Activated CD4-positive, alpha-beta T cell treated with anti-CD3 and anti-CD28 coated beads for 36 hours (primary cell): ENCODE measurements at places on chromosomes 2 and 18. TPM values are rescaled to one million over a fixed set of nuclear protein-coding genes. Genes with fewer than 3 reads are reported as not detected.

GRCh38 chr2:104857262-104858005 lies 3.5 kb downstream of the POU3F3 start:
- peaks cover 33% of the 10 kb centered on the region for H3K4me1 ChIP-seq
- H3K27me3 ChIP-seq = peaks cover 68% of the 10 kb centered on the region
- DNase-seq = no peak

- peaks cover 6% of the 10 kb centered on the region for H3K4me1 ChIP-seq
- no peaks in the 10 kb centered on the region for H3K27me3 ChIP-seq
- H3K36me3 ChIP-seq = no peaks in the 10 kb centered on the region
- DNase-seq = no peak
- H3K27ac ChIP-seq = no peak overlapping the region
These were observed 11.5 kb upstream of the CNOT11 start for GRCh38 chr2:101241158-101241557.

- peaks cover 62% of the 10 kb centered on the region for H3K27me3 ChIP-seq
- no peak overlapping the region for H3K27ac ChIP-seq
- no peaks in the 10 kb centered on the region for H3K36me3 ChIP-seq
- no peak overlapping the region for H3K4me3 ChIP-seq
These were observed 13.8 kb upstream of the ZBTB7C start for GRCh38 chr18:48422947-48423378.

DNA sequence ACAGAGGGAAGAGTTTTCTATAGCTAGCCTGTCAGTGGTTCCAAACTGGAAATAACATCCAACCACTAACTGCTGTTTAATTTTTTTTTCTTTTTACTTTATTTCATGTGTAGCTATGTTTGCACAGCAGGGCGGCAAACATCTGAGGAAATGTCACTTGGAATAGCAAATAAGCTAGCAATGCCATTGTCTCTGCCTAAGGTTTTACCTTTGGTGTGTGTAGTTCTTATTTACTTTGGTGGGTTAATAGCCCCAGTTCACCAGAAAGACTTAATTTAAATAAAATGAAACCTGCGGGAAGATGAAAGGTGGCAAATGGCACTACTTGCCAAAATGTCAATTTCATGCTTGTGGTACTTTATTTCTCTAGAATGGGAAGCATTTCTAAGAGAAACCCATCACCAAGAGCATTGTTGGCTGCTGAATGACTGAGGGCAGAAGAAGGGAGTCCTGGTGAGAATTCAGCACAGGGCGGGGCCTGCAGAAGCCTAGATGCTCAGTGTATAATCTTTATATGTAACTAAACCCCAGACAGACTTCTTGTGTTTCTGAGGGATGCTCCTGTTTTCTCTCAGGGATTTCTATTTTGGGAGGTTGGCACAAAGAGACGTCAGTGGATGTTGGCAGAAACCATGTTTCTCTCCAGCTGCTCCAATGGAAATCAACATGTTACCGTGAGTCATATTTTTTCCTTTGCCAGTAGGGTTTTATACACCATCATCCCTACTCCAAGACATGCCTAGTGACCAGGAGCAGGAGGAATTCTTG lies 300.4 kb upstream of the NT5C1B start:
- no peak overlapping the region for H3K4me3 ChIP-seq
- H3K27ac ChIP-seq = no peak overlapping the region
- DNase-seq = no peak
- no peaks in the 10 kb centered on the region for H3K27me3 ChIP-seq
- no peaks in the 10 kb centered on the region for H3K36me3 ChIP-seq
- no peaks in the 10 kb centered on the region for H3K4me1 ChIP-seq

- H3K27ac ChIP-seq = no peak overlapping the region
- DNase-seq = no peak
- H3K27me3 ChIP-seq = no peaks in the 10 kb centered on the region
These were observed 1793.4 kb downstream of the SUCLG1 start for GRCh38 chr2:82665691-82666090.

GRCh38 chr2:128164311-128164710 lies 73.3 kb downstream of the UGGT1 start:
- H3K36me3 ChIP-seq = peaks cover 48% of the 10 kb centered on the region
- H3K27ac ChIP-seq = no peak overlapping the region
- H3K27me3 ChIP-seq = no peaks in the 10 kb centered on the region
- no peak for DNase-seq
- no peak overlapping the region for H3K4me3 ChIP-seq

GRCh38 chr2:10654069-10654468 lies 35.7 kb downstream of the NOL10 start:
- DNase-seq = peak; percentile 81
- peak overlapping the region; percentile 9 for H3K4me3 ChIP-seq
- peak overlapping the region; percentile 89 for H3K27ac ChIP-seq
- no peaks in the 10 kb centered on the region for H3K27me3 ChIP-seq
- H3K36me3 ChIP-seq = peaks cover 57% of the 10 kb centered on the region

- DNase-seq = no peak
- no peak overlapping the region for H3K27ac ChIP-seq
- H3K4me1 ChIP-seq = peaks cover 3% of the 10 kb centered on the region
- peaks cover 17% of the 10 kb centered on the region for H3K27me3 ChIP-seq
- H3K36me3 ChIP-seq = no peaks in the 10 kb centered on the region
- H3K4me3 ChIP-seq = no peak overlapping the region
These were observed 18.9 kb upstream of the THOC1 start for GRCh38 chr18:286515-287310.

DNA sequence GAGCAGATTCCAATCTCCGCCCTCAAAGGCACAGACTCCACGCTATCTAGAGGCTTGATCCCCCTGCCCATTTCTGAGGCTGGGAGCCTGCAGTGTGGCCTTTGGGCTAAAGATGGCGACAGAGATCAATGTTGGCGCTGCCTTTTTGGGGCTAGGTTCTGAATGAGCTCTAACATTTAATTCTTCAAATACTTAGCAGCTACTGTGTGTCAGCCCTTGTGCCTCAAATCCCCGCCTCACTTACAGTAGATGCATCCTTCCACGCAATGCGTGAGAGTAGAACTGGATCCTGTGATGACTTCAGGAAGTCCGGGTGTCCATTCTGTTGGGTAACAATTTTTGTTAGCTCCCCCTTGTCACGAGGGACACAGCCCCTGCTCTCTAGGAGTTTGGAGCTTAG lies 12.4 kb downstream of the IL1F10 start:
- no peaks in the 10 kb centered on the region for H3K27me3 ChIP-seq
- no peaks in the 10 kb centered on the region for H3K36me3 ChIP-seq
- H3K4me3 ChIP-seq = no peak overlapping the region
- H3K27ac ChIP-seq = no peak overlapping the region

DNA sequence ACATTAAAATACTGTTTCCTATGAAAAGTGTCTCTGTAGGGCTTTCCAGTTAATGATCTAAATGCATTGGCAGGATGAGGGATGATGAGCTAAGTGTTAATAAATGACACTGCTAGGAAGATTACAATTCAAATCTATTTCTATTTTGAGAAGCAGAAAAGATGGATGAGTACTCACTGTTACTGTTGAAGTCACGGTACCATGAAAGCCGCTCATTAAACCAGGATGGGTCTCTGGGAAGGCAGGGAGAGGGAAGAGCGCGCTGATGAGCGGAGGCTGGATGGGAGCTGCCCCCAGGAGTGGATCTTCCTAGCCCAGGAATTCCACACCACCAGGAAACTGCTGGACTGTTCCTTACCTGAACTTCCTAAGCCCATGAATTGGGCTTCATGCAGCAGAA lies 27.1 kb upstream of the TXNDC2 start:
- H3K36me3 ChIP-seq = no peaks in the 10 kb centered on the region
- peaks cover 9% of the 10 kb centered on the region for H3K27me3 ChIP-seq
- H3K27ac ChIP-seq = no peak overlapping the region
- DNase-seq = no peak

GRCh38 chr2:12059616-12060441 lies 313.4 kb downstream of the LPIN1 start:
- DNase-seq = no peak
- H3K4me3 ChIP-seq = no peak overlapping the region
- H3K4me1 ChIP-seq = peaks cover 10% of the 10 kb centered on the region
- no peak overlapping the region for H3K27ac ChIP-seq

DNA sequence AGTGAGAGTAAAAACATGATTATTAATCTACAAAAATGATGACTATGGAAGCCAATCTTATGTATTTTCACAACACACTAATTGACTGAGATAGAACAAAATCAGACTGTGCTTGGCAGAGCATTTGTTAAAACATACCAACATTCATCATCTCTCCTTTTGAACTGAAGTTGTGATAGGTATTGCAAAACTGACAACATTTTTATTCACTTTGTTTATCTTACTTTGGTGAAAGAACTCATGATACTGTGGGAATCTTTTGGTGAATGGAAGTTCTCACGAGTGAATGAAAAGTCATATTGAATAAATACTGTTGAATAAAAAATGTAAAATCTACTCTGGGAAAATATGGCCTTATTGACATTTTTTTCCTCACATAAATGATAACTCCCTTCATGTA lies 1430.2 kb upstream of the PIK3C3 start:
- H3K4me3 ChIP-seq = no peak overlapping the region
- no peaks in the 10 kb centered on the region for H3K36me3 ChIP-seq
- no peaks in the 10 kb centered on the region for H3K27me3 ChIP-seq
- H3K27ac ChIP-seq = no peak overlapping the region

DNA sequence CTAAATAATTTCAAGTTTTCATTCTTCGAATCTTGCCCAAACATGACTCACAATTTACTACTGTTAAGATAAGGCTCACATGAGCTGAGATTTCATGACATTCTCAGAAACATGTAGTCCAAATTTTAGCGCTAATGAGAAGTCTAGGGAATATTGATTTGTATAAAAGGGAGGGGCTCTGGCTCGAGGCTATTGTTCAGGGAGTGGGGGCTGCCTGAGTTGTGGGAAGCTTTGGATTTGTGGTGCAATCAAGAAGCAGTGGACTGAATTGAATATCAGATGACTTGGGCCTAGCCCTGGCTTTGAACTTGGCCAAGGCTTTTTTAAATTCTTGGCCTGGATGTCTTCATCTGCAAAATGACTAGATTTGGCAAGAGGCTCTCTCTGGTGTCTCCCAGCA lies 674.9 kb upstream of the FANCL start:
- DNase-seq = no peak
- no peak overlapping the region for H3K27ac ChIP-seq
- no peak overlapping the region for H3K4me3 ChIP-seq
- no peaks in the 10 kb centered on the region for H3K36me3 ChIP-seq

DNA sequence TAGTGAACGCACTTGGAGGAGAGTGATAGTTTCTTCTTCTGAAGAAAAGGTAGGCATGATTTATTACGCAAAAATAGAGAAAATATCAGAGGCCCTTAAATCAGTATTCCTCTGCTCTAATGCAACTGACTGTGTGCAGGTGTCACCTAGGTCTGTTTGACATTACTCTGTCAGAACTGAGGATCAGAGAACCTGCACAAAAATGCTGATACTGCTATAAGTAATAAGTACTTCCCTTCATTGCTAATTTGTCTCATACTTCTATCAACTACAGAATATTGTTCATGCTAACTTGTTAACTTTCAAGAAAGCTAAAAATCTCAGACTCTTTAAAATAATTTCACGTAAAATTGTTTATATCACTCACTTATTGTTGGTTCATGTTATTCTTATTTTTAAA lies 358.5 kb downstream of the ZNF804A start:
- no peaks in the 10 kb centered on the region for H3K4me1 ChIP-seq
- no peak for DNase-seq
- H3K4me3 ChIP-seq = no peak overlapping the region
- H3K36me3 ChIP-seq = no peaks in the 10 kb centered on the region

DNA sequence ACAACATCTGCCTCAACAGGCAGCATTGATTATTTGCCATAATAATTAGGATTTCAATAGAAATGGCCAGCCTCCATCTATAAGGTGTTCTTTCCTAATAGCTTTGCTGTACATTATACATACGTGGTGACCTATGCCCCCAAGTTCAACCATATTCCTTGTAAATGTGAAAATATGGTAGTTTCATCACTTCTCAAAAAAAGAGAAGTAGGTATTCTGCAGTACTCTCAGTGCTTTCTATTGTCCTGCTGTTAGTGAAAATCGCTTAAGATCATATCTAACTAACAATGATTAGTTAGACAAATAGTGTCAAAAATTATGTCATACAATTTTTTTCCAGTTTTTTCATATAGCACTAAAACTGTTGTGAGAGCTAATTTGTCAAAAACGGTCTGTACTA lies 79.6 kb downstream of the SLC4A10 start:
- H3K4me1 ChIP-seq = peaks cover 6% of the 10 kb centered on the region
- no peak overlapping the region for H3K27ac ChIP-seq
- no peak overlapping the region for H3K4me3 ChIP-seq
- no peak for DNase-seq
- peaks cover 6% of the 10 kb centered on the region for H3K27me3 ChIP-seq

GRCh38 chr2:96115631-96116423 lies 544 bp downstream of the ADRA2B start:
- no peaks in the 10 kb centered on the region for H3K36me3 ChIP-seq
- H3K27ac ChIP-seq = no peak overlapping the region
- peaks cover 10% of the 10 kb centered on the region for H3K4me1 ChIP-seq

DNA sequence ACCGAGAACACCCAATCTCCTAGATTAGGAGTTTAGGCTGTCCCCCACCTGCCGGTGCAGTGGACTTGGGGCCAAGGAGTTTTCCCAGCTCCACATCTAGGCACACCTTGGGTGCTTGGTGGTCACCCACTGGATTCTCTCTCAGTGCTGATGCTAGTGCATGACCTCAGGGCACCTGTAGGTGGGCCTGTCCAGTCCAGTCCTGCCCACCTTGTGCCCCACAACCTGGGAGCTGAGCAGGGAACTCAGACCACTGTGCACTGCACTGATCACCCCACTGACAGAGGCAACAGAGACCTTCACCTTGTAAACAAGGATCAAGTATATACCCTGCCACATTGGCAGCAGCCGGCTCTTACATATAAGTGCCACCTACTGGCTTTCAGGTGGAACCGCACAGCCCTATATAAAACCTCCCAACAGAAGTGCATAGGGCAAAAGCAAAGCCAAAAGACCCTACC lies 12.7 kb upstream of the CDH19 start:
- no peak overlapping the region for H3K27ac ChIP-seq
- H3K4me3 ChIP-seq = no peak overlapping the region
- H3K4me1 ChIP-seq = no peaks in the 10 kb centered on the region
- H3K27me3 ChIP-seq = no peaks in the 10 kb centered on the region
- no peaks in the 10 kb centered on the region for H3K36me3 ChIP-seq
- peak; percentile 7 for DNase-seq

TNFAIP6 gene
- total RNA-seq = not detected

DQX1 gene
- 0.41 TPM for total RNA-seq

ZC3H15 gene
- total RNA-seq = 115 TPM

SLC4A5 gene
- total RNA-seq = 2.2 TPM

CHRNG gene
- total RNA-seq = not detected

C2orf72 gene
- total RNA-seq = 2.0 TPM

CHST10 gene
- total RNA-seq = 5.9 TPM

UGT1A4 gene
- not detected for total RNA-seq

RTP5 gene
- not detected for total RNA-seq

TCF7L1 gene
- total RNA-seq = not detected
